ENCODE measurements at places on chromosomes 1 and 21.

DNA sequence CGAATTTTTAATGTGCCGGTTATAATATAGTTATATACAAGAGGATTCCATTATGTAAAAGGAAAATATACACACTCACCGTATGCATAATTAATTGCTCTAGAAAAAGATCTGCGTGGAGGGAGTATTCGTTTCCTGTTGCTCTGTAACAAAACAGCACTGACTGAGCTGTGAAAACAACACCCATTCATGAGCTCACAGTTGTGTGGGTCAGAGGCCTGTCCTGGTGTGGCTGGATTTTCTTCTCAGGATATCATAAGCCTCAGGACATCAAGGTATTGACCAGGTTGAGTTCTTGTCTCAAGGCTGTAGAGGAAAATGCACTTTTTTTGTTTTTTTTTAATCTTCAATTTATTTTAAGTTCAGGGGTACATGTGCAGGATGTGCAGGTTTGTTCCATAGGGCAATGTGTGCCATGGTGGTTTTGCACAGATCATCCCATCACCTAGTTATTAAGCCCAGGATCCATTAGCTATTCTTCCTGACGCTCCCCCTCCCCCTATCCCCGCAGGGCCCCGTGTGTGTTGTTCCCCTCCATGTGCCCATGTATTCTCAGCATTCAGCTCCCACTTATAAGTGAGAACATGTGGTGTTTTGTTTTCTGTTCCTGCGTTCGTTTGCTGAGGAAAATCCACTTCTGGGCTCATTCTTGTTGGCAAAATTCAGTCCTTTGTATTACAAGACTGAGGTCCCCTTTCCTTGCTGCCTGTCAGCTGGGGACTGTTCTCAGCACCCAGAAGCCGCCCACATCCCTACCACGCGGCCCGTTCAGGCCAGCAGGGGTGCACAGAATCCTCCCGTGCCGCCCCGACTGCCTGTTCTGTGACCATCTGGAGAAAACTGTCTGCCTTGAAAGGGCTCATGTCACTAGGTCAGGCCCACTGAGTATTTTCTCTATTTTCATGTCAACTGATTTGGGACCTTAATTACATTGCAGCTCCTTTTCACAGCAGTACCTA lies 87.4 kb upstream of the ERRFI1 start:
- DNase-seq = no peak

- peak; percentile 32 for DNase-seq
Measured at GRCh38 chr1:45843474-45843905, 40.1 kb downstream of the MAST2 start.

DNA sequence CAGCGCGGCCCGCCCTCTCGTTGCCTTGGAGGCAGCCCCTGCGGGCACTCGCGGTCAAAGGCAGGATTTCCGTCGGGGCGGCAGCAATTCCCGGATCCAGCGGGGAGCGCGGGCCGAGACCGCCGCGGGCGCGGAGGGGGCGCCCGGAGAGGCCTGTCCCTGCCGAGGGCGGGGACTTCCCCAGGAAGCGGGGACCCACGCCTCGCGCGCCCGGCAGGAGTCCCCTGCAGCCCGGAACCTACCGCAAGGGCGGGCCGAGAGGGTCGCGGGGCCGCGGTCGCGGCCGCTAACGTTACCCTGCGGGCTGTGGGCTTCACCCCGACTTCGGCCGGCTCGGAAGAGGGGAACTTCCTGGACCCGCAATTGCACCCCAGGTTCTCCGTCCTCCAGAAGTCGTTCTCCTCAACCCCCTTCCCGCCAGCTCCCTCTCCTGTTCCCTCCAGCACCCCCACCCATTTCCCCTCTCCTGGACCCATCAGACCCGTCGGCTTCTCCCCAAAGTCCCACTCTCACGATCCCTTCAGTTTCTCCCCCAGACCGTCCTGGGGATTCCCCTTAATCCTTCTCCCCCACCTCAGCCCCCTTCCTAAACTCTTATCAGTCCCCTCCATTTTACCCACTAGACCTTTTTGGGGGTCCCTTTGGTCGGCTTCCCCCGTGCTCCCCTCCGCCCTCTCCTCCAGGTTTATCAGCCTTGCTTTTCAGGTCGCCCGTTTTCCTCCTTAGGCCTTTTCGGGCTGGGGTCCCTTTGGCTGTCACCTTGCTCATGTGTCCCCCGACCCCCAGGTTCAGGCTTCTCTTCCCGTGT lies 604 bp downstream of the FGR start:
- DNase-seq = no peak

DNA sequence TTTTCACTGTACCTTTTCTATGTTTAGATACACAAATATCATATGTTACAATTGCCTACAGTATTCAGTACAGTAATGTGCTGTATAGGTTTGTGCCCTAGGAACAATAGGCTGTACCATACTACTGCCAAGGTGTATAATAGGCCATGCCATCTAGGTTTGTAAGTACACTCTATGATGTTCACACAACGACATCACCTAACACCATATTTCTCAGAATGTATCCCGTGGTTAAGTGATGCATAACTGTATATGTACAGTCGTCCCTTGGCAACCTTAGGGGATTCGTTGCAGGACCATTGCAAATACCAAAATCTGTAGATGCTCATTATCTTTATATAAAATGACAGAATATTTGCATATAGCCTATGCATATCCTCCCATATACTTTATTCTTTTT lies 5.8 kb upstream of the SSR2 start:
- no peak for DNase-seq

- no peak for DNase-seq
Measured at GRCh38 chr1:213418268-213419071, 367.4 kb downstream of the RPS6KC1 start.

DNA sequence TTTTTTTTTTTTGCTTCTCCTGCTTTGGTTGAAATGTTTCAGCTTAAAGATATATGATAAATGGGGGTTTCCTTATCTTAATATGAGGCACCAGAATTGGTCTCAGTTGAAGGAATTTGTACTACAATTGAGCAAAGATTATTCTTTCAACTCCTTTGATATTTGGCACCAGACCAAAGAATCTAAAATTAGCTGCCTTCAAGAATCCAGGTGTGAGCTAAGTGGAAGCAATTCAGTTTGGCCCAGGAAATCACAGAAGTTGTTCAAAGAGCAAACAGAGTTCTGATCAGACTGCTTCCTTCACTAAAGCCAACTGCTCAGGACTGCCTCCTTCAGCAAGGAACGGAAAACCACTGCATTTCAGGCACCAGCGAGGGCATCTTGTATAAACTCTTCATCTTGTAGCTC lies 68.3 kb upstream of the BCAR3 start:
- no peak for DNase-seq

GRCh38 chr1:247408100-247408499 lies 7.9 kb upstream of the NLRP3 start:
- DNase-seq = no peak

GRCh38 chr1:16094453-16095158 lies 21.2 kb upstream of the FAM131C start:
- DNase-seq = no peak

- no peak for DNase-seq
Measured at GRCh38 chr1:52080014-52080415, 23.9 kb downstream of the BTF3L4 start.

All from Caki2 (cell line).